ELF-1 (cell line): ENCODE measurements at places on chromosomes 5 and 9.

DNA sequence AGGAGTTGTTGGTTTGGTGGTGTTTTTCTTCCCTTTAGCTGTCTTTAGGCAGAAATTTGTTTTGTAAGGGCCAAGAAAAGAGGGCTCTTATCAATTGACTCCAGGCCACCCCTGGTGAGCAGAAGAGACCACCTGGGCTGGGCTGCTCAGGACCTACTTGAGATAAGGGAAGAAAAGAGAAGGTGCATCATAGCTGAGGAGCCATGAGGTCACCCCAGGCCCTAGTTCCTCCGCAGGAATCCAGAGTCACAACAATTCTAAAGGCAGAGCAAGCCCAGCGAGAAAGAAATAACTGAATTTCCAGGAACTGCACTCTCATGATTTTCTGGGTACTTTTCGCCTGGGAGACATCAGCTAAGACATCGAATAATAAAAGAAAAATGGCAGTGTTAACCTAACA lies 34.9 kb downstream of the RFK start:
- no peak for DNase-seq

DNA sequence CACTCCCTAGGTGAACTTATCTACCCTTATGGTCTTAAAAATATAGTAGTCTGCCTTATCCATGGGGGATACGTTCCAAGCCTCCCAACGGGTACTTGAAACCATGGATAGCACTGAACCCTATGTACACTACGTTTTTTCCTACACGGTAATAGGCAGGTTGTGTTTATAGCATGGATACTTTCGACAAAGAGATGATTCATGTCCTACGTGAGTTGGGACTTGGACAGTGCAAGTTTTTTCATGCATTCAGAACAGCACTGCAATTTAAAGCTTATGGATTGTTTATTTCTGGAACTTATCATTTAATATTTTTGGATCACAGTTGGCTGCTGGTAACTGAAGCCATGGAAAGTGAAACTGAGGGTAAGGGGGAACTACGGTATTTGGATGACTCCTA lies 88.1 kb downstream of the CNTLN start:
- DNase-seq: no peak

DNA sequence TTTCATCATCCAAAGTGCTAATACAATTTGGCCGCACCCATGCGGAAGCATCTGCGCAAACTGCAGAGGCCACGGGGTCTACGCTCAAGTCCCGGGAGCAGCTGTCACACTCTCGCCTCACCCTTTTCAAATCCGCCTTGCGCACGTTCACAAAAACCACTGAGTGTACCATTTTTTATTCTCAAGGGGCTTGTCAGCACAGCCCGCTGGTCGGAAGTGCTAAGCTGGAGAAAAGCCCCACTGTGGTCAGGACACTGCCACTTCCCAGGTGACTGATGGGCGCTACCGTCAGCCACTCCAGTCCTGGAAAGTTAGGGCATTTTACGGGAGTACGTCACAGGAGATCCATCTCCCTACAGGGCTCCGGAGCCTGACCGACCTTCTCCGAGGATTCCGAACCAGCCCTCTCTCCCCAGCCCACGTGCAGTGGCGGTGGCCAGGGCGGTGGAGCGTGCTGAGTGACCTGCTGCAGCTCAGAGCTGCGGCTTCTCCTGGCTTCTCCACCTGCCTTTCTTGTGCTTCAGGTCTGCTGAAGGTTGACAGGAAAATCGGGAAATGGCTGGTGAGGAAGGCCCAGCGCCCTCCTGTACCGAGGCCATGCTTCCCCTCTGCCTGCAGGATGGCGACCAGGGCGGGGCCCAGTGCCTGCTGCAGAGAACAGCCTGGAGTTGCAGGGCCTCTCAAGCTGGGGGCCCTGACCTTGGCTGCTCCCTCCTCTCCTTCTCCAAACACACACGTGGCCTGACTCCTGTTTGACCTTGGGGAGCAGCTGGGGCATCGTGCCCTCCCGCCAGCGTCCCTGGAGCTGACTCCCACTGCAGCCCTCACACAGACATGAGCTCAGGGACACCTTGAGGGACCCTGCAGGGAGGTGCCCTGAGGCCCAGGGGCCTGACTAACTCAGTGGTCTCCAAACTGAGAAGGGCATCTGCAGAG lies 14.3 kb downstream of the RASGEF1C start:
- no peak for DNase-seq

GRCh38 chr9:69946800-69947437 lies 96.7 kb upstream of the MAMDC2 start:
- no peak for DNase-seq

DNA sequence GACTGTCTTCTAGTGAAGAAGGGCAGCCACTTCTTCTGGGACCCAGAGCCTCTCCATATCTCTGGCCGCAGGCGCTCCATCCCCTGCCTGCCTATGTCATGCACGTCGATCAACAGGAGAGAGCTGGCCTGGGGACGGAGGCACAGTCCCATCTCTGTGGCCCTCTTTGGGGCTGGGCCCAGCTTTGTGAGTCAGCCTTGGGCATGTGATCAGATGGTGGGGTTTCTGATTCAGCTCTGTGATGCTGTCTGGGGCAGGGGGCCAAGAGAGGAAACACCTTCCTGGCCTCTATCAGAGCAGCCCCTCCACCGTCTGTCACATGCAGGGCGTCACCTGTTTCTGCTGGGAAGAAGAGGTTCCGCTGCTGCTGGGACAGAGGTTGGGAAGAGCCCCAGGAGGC lies 72.6 kb downstream of the MVB12B start:
- DNase-seq: no peak

- DNase-seq: no peak
Measured at GRCh38 chr9:76013809-76014208, 123.3 kb downstream of the PCSK5 start.

GRCh38 chr5:39624268-39624886 lies 199.6 kb upstream of the DAB2 start:
- DNase-seq: no peak
